ENCODE measurements at places on chromosomes 7 and 10.
A peak's percentile ranks its signal among the peaks of the same experiment; 100 is the strongest.

- no peak for DNase-seq
Observed at GRCh38 chr7:53151496-53151895, 116.1 kb downstream of the POM121L12 start.

GRCh38 chr10:97376413-97376812 is 24.7 kb downstream of the RRP12 start:
- no peak for DNase-seq

DNA sequence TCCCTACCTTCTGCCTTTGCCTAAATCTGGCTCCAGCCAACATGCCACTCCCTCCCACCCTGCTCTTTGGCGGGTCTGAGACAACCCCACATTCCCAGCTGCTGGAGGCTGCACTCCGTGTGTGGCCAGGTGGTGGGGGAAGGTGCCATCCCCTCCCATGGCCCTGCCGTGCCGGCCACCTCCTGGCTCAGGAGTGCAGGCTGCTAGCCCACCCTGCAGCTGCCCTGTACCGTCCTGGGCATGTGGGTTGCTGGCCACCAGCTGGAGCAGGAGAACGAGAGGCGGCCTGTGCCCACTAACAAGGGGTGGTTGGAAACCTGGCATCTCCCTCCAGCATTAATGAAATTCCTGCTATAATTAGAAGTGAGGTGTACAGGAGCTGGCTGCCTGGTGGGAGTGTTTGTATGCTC is 97.6 kb downstream of the ZMIZ1 start:
- DNase-seq = no peak

DNA sequence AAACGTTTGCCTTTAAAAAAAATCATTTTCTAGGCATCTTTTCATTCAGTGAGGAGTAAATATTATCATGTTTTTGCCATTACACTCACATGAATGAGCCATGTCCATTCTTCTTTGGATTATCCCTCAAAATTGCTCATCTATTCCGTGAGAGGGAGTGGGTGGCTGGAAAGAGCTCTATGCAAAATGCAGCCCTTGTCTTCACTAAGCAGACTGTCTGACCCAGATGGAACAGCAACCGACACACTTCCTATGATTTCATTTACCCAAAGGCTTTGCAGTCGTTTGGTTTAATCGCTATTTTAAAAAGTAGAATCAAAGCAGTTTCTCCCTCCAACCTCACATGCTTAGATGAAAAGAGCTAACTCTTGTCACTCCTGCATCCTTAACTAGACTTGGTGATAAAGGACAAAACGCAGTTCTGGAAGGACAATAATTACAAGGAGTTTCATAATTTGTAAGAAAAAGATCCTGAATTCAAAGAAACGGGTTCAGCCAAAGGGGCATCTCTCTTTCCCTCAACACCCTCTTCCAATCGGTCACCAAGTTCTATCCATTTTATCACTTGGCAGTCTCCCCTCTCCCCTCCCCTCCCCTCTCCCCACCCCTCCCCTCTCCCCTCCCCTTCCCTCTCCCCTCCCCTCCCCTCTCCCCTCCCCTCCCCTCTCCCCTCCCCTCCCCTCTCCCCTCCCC is 198.1 kb upstream of the STK17A start:
- DNase-seq = no peak

DNA sequence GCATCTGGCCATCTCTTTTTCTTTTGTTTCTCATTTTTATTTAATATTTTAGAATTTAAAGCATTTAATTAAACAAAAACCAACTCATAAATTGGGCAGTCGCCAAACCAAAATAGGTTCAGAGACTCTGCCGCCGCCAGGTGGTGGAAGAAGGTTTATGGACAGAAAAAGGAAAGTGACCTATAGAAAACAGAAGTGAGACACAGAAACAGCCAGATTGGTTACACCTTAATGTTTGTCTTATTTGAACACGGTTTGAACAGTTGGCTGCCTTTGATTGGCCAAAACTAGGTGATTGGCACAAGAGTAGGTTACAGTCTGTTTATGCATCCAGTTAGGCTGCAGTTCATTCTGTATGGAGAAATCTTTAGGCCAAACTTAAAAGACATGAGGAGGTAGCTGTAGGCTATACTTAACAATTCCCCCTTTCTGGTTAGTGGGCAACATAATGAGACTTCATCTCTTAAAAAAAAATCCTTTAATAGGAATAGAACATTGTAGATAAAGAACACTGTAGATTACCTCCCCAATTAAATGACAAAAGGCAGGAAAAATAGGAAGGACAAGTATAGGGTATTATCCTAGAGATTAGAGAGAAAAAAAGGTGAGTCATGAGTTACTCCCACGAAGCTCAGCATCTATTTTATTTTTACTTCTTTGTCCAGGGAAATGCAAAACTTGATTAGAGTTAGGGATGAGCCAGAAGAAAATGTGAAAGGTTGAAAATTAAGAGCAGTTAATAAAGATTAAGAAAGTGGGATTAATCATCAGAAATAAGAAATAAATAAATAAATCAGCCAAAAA is 23.9 kb upstream of the CYCS start:
- no peak for DNase-seq

DNA sequence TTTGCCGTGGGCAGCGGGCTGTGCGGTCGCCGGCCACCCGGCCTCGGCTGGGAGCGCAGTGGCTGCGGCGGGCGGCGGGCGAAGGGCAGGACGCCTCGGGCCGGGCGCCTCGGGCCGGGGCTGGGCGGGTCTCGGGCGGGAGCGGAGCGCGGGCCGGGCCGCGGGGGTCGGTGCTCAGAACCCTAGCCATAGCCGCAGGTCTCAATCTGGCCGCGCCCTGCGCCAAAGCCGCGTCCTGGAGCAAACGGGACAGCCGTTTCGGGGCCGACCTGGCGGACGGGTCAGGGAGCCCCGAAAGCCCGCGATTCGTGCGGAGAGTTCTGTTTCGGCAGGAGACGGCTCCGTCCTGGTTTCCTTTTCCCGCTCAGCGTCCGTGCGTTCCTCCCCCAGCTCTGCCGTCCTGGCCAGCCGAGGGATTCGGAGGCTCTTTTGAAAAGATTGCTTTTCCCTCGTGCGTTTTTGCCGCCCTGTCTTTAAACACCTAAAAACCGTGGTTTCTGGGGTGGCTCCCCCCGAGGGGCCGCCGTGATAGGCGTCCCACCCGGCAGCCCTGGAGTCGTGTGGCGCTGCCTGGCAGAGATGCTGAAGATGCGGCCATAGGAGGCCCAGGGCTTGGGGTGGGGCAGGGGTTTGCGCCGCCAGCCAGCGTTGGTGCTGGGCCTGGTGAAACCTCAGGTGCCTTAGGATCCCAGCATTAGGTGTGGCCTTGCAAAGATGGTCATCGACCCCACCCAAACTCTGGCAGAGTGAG is 727 bp downstream of the RET start:
- DNase-seq = no peak

- DNase-seq = no peak
Observed at GRCh38 chr10:101797403-101798059, 14.3 kb upstream of the NPM3 start.

DNA sequence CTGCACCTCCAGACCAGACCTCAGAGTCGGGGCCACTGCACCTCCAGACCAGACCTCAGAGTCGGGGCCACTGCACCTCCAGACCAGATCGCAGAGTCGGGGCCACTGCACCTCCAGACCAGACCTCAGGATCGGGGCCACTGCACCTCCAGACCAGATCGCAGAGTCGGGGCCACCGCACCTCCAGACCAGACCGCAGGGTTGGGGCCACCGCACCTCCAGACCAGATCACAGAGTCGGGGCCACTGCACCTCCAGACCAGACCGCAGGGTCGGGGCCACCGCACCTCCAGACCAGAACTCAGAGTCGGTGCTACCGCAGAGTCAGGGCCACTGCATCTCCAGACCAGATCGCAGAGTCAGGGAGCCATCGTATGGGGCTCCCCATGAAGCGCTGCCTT is 105.9 kb downstream of the ACTR3B start:
- DNase-seq = no peak

DNA sequence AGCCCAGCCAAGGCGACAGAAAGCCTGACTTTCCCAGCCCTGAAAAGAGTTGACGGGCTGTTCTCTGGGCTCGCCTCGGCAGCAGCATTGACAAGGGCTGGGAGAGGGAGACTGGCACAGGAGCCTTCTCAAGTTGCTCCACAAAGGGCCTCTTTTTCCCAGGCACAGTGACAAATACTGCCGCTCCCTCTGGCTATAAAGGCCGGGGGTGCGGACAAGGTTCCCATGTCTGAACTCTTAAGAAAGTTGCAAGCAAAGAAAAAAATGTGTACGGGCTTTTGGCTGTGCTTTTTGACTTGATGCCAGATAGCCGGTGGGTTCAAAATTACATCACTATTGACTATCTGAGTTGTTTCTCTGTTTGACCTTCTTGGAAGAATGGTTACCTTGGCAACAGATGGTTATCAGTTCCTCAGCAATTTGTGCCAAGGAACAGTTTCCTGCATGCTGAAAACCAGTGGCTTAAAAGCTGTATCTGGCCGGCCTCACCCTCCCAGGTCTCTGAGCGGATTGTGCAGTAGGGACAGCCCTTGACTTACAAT is 115.9 kb upstream of the EEPD1 start:
- DNase-seq = peak; percentile 60

DNA sequence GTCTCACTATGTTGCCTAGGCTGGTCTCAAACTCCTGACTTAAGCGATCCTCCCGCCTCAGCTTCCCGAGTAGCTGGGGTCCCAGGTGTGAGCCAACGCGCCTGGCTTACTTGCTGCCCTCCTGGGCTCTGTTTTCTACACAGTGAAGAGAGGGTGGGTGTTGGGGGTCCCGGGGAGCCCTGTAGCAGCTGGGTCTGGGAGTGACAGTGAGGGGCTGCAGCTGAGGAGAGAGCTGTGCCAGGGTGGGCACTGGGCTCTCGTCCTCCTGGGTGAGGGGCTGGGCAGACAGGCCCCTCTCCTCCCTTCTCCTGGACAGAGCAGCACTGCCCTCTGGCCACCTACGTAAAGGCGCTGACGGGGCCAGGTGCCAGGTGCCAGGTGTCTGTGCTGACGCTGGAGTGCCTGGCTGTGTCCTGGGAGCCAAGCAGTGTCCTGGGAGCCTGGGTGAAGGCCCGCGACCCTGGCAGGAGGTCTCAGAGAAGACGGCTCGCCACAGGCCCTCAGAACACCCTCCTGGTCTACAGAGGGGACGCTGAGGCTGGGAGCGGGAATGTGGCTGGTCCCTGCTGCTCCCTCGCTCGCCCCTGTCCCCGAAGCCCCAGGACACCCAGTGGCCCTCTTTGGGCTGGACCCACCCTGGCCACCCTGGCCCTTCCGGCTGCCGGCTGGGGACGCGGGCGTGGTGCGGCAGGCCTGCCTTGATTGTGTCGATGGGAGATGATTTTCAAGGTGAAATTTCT is 35.6 kb downstream of the UNCX start:
- no peak for DNase-seq

DNA sequence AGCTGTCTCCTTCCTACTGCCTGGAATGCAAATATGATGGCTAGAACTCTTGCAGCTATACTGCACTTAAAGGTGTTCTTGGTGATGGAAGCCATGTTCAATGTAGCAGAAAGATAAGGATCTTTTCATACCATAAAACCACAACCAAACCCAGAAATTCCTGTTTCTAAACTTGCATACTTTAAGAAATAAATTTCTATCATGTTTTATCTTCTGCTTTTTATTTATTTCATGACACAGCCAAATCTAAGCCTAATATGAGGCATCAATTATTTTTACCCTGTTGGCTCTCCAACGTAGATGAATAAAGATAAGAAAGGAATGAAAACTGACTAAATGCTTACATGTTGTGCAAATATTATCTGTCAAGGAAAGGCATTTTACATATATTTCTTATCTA is 224.1 kb downstream of the DOCK4 start:
- peak; percentile 17 for DNase-seq

GRCh38 chr7:20170633-20171032 is 46.6 kb downstream of the MACC1 start:
- no peak for DNase-seq

GRCh38 chr10:48253970-48254657 is 20.4 kb downstream of the FRMPD2 start:
- DNase-seq = peak; percentile 94

DNA sequence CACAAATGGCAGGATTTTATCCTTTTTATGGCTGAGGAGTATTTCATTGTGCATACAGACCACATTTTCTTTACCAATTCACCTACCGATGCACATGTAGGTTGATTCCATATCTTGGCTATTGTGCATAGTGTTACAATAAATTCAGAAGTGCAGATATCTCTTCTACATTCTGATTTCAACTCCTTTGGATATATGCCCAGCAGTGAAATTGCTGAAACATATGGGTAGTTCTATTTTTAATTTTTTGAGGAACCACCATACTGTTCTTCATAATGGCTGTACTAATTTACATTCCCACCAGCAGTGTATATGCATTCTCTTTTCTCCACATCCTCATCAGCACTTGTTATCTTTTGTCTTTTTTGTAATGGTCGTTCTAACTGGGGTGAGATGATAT is 1290.3 kb downstream of the XPNPEP1 start:
- no peak for DNase-seq

- DNase-seq = no peak
Observed at GRCh38 chr10:104036518-104037260, 49.0 kb downstream of the COL17A1 start.

DNA sequence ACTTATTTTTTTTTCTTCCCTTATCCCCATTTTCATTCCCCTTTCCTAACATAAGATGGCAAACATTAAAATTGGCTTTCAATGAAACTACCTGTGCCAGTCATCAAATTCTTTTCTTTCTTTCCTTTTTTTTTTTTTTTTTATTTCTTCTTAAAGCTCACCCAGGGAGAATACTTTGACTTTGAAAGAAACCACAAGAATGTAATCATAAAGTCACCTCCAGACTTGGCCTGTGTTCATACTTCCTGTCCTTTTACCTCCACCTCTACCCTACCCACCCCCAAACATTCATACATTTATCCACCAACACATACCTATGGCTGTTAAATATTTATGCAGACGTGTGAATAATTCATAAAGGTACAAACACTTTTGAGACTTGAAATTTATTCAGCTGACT is 254.6 kb downstream of the SLC25A13 start:
- DNase-seq = peak; percentile 29

GRCh38 chr10:30806850-30807249 is 177.3 kb upstream of the LYZL2 start:
- DNase-seq = no peak

DNA sequence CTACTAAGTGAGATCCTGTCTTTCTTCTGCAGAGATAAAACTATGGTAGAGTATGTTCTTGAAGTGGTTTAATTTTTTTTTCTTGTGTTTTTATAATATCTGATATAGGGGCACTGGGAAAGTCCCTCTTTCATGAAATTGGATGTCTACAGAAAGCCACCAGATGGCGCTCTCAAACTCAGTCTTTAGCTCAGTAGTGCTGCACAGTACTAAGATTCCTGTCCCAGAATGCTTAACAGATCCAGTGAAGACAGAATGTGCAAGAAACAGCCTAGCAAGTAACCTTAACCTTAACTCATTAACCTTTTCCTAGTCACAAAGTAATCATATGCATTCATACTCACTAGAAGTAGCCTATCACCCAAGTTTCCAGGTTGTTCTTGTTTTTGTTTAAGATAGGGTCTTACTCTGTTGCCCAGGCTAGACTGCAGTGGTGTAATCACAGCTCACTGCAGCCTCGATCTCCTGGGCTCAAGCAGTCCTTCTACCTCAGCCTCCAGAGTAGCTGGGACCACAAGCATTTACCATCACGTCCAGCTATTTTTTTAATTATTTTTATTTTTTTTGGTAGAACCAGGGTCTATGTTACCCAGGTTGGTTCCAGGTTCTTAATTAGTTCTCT is 56.7 kb downstream of the IDE start:
- DNase-seq = peak; percentile 59

Data from RCC 7860 (cell line).